M059J (cell line): ENCODE measurements at places on chromosomes 4 and X.
A peak's percentile ranks its signal among the peaks of the same experiment; 100 is the strongest.

DNA sequence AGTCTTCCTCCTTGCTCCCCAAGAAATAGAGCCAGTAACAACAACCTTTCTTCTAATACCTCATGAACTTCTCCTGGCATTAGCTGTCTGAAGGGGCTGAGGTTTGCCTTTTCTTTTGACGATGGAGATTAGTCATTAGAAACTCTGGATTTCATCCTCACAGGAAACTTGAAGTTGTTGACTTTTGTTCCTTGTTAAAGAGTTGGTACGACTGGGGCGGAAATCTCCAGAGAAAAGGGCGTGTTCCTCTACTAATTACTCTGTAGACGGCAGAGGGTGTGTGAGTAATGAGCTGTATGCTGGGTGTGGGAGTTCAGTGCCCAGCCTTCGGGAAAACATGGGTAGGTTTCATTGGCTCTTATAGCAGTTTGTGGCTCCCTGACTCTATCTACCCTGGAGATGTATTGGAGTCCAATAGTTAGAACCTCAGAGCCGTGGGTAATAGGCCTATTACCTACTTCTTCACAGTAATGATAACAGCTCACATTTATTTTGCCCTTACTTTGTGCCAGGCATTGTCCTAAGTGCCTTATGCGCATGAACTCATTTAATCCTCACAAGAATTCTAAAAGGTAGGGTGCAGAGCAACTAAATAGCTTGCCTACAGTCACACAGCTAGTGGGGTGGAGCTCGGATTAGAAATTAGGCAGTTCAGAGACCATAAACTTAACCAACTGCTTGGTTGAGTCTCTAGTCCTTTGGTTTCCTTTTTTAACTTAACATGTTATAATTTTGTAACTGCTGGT is 23.4 kb downstream of the TMEM164 start:
- peak; percentile 81 for DNase-seq

GRCh38 chrX:11566789-11567188 is 98.9 kb downstream of the ARHGAP6 start:
- no peak for DNase-seq

GRCh38 chr4:67743194-67743593 is 11.0 kb downstream of the GNRHR start:
- no peak for DNase-seq

DNA sequence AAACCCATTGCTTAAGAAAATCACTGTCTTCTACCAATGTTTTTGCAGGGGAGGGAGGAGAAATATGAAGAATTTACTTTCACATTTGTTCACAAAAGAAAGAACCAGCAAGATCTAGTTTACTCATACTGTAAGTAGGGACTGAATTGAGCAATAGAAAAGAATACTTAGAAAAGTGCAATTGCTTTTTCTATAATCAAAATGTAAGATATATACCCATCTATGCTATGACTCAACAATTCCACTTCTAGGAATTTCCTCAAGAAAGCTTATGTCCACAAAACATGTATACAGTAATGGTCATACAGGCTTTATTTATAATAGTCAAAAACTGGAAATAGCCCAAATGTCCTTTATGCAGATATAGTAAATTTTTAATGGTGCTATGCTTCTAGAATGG is 196.4 kb downstream of the LRBA start:
- DNase-seq, result no peak

DNA sequence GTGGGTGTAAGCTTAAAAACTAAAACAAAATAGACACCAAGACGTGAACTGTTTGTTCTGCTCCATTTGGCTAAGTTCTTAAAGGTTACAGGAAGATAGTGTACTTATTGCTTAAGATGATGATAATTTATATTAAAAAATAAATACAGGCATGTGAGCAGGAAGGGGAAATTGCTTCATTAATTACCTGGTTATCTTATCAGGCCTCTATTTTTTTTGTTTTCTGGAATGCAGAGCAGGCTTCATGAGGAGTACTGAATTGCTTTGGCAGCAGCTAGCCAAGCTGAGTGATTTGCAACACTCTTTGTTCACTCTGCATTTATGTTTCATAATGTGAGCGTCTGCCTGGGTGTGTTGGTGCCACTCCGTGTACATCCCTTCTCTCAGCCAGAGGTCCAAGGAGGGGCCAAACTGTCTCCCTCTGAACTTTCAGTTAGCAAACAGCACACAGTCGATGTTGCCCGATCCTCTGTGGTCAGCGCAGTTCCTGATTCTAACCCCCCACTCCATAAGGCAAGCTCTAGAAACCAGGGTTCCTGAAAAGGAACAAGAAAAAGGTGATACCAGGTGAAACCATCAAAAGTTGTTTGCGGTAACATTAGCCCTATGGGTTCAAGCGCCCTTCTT is 348.2 kb downstream of the SPRY1 start:
- no peak for DNase-seq
